ENCODE measurements at places on chromosomes 2 and 18.
A peak's percentile ranks its signal among the peaks of the same experiment; 100 is the strongest.

DNA sequence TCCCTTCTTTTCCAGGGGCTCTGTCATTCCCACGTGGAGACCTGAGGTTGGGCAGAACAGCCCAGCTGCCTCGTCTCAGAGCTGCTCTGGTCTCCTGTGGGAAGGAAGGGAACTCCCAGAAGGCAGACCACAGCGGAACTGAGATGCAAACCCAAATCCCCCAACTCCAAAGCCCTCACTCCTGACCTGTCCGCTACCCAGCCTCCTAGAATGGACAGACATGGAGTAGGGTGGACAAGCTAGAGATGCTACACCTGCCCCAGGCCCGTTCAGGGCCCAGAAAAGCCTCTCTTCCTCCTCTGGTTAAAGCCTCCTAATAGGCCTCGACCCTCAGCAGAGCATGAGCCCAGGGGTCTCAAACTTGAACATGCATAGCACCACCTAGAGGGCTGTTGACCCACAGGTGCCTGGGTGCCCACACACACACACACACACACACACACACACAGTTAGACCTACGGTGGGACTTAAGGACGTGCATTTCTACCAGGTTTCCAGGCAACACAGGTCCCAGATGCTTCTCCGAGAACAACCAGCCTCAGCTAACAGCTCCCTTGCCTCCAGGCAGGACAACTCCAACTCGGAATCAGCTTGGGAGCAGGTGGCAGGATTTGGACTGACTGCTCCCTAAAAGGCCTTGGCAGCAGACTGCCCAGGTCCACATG lies 93.5 kb downstream of the TNS1 start:
- no peak for DNase-seq

GRCh38 chr2:96116424-96116878 lies at the start of gene ADRA2B:
Gene ADRA2B, minus strand, starts transcription at chr2:96116571. Its CDS starts 422 bp downstream, at chr2:96116149.
- peak; percentile 61 for DNase-seq

DNA sequence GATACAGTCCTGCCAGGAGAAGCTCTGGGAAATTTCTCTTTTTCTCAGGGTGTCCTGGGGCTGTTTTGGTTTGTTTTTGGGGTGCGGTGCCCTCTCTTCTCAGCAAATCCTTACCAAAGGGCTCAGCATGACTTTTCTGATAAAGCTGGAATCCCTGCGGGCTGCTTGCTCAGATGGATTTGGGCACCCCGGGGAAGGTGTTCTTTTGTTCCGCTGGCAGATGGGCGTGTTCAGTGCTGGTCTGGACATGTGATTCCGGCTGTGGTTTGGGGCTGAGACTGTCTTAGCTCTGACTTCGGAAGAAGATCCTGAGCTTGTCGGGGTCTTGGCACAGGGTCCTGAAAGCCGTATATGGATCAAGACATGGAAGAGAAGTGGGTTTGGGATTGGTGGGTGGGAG lies 134.2 kb upstream of the SPRED2 start:
- no peak for DNase-seq

GRCh38 chr2:99636144-99637034 lies 146.6 kb upstream of the REV1 start:
- no peak for DNase-seq

DNA sequence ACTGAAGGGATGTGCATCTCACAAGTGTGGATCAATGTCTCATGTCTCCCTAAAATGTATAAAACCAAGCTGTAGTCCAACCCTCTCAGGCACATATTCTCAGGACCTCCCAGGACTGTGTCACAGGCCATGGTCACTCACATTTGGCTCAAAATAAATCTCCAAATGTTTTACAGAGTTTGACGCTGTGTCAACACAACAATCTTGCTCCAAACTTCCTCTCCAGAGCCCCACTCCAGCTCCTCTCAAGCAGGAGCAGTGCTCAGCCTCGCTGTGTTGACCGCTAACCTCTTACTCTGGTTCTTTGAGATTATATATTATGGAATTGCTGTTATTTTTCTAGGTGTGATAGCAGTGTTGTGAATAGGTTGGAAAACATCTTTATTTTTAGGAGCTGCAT lies 56.2 kb downstream of the CYP27C1 start:
- DNase-seq, result no peak

GRCh38 chr18:6648581-6648980 lies 80.9 kb upstream of the ARHGAP28 start:
- no peak for DNase-seq

DNA sequence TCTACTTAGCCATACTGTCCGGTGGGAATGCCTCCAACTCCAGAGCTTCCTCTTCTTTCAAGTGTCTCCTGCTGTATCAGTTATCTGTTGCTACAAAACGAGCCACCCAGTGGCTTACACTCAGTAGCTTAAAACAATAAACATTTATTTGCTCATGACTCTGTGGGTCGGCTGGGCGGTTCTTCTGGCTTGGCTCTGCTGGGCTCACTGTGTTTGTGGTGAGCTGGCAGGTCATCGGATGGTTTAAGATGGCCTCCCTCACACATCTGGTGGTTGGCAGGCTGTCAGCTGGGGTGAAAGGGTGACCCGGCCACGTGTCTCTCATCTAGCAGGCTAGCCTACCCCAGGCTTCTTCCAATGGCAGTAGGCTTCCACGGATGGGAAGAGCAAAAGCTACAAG lies 122.4 kb upstream of the SLC1A4 start:
- no peak for DNase-seq

- no peak for DNase-seq
These were observed 1108.7 kb upstream of the TMEFF2 start for GRCh38 chr2:193303464-193303863.

GRCh38 chr2:169659320-169659719 lies 34.9 kb downstream of the CFAP210 start:
- no peak for DNase-seq

GRCh38 chr2:112869258-112869842 lies 32.8 kb upstream of the IL1B start:
- DNase-seq, result no peak

GRCh38 chr2:101188683-101189405 lies 37.7 kb upstream of the TBC1D8 start:
- DNase-seq, result no peak

DNA sequence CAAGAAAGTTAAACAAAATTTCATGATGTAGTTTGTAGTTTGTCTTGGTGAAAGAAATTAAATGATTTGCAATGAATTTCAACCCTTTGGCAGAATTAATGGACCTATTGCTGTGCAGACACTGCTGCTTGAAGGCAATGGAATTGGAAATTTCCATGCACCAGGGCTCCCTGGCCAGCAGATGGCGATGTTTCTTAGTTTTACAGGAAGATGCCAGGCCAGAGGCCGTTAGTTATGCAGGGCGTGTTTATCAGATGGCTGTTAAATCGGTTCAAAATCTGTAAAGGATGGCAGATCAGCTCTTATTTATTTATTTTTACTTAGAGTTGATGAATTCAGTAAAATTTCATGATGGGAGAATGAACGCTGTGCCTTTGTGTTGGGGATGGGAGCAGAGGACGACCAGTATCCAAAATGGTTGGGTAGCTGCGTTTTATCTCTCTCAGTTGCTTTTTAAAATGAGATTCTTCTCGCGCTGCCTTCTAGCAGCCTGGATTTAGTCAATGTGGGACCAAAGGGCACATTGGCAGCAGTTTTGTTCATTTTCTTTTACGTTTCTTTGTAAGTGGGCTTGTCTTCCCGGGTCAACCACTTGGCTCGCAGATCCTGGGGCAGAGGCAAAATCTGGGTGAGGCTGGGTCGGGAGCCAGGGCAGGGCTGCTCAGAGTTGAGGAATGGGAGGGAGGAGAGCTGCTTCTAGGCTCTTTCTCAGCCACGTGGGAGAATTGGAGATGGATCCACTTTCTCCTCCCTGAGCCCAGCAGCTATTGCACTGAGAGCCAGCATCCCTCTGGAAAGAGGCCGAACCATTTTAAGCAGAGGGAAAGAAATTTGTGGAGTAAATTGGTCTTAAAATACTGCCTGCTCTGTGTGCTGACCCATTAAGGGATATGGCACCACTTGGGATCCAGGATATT lies 344.0 kb downstream of the PIK3C3 start:
- DNase-seq, result peak; percentile 11

- DNase-seq, result no peak
These were observed 100.1 kb upstream of the GRB14 start for GRCh38 chr2:164721430-164721829.

- DNase-seq, result no peak
These were observed 977.3 kb upstream of the ACVR2A start for GRCh38 chr2:146867477-146867986.

GRCh38 chr18:3666526-3667254 lies 216.7 kb downstream of the TGIF1 start:
- DNase-seq, result no peak

DNA sequence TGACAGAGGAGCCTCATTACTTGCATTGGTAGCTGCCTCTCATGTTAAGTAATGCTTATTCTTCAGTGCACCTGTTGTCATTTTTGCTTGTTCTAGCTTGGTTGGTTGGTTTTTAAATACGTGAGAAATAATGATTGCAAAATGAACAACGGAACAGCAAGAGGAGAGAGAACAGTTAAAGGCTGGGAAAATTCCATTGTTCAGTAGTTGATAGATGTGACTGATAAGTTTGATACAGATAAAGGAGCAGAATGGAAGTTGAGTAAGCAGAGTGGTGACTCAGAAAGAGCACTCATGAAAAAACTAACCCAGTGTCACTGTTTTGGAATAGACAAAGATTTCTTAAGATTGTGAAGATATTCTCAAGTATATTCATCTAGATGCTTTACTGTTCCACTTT lies 50.5 kb downstream of the MTA3 start:
- no peak for DNase-seq

GRCh38 chr2:165888171-165888570 lies 65.4 kb downstream of the TTC21B start:
- no peak for DNase-seq

DNA sequence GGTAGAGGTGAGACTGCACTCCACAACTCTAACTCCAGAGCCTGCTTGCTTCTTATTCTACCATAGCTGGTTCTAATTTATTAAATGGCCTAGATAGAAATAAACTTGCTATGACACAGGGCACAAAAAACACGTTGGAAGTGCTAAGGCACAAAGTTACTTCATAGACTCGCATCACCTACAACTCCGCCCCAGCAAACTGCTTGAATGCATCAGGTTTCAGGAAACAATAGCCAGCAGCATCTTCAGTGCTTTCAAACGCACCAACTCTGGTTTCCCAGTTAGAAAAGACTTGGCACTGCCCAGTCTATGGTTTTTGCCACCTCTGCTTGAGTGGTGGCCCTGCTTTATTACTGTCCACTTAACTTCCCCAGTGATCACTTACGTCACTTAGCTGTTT lies 142.6 kb downstream of the RIF1 start:
- no peak for DNase-seq

DNA sequence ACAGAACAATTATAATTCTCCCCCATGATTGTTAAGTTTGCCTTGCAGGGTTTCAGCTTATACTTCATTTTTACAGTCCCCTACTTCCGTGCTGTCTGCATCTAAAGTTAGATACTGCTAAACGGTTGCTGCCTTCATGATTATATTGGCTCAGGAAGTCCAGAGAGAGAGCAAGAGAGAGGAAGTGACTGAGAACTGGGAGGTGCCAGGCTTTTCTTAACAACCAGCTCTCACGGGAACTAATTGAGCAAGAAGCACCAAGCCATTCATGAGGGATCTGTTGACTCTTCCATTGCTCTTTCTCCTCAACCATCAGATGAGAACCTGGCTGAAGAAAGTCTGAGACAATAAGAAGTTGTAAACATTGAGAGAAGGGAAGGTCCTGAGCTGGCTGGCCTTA lies 125.5 kb upstream of the SIX2 start:
- no peak for DNase-seq

GRCh38 chr2:66729416-66730330 lies 294.7 kb downstream of the MEIS1 start:
- DNase-seq, result no peak

- no peak for DNase-seq
These were observed 30.6 kb downstream of the SCN3A start for GRCh38 chr2:165173215-165173614.

- DNase-seq, result no peak
These were observed 124.8 kb downstream of the C1D start for GRCh38 chr2:67938053-67938452.

DNA sequence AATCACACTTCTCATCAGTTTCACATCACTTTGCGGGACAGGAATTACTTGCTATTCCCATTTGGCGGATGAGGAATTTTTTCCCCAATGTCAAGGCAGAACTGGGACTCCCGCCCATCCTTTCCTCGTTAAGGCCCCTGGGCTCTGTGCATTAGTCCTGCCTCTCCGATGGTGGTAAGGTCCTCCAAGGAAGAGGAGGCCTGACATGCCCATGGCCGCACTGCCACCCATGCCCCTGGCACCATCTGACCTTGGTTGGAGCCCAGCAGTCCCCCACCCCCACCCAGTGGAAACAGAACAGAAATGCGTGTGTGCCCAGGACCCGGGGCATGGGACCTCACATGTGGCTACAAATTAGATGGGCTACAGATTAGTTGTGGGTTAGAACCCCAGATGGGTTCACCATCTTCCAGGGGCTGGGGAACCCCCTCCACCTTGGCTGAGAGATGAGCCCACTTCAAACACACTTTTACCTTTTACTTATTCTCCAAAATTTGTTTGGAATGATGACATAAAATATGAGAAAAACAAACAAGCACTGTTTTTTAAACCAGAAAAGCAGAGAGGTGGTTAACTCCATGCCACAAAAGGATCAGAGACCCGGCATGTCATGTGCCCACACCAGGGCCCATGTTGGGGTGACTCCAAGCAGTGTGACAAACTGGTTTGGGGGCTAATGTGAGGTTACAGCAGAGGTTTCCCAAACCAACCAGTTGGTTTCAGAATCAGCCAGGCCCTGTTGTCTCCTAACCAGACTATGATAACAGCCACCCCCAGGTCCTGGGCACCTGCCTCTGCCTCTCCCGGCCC lies 11.0 kb upstream of the DUSP2 start:
- no peak for DNase-seq

DNA sequence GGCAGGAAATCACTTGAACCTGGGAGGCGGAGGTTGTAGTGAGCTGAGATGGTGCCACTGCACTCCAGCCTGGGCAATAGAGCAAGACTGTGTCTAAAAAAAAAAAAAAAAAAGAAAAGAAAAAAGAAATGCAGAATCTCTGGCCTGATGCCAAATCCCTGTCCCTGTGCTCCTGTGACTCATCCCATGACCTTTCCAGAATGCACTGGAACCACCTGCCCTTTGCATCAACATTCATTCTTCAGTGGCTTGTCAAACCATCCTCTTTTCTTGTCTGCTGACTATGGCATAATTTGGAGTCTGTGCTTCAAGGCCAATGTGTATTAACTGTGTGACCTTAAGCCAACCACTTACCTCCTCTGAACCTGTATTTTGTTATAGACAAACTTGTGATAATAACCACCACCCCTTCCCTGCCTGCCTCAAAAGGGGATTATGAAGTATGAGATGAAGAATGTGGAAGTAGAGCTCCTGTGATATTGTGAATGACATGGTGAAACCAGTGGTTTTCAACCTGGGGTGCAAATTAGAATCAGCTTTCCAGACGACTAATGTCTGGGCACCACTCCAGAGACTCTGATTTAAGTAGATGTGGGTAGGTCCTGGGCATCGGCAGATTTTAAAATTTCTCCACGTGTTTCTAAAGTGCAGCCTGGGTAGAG lies 189.3 kb downstream of the CLIP4 start:
- DNase-seq, result no peak

Data from stimulated activated CD8-positive, alpha-beta memory T cell treated with anti-CD3 and anti-CD28 coated beads, Interleukin-4, amount 100 ng/mL, for 1 hour (primary cell).